ENCODE measurements at places on chromosomes 13 and 19.

DNA sequence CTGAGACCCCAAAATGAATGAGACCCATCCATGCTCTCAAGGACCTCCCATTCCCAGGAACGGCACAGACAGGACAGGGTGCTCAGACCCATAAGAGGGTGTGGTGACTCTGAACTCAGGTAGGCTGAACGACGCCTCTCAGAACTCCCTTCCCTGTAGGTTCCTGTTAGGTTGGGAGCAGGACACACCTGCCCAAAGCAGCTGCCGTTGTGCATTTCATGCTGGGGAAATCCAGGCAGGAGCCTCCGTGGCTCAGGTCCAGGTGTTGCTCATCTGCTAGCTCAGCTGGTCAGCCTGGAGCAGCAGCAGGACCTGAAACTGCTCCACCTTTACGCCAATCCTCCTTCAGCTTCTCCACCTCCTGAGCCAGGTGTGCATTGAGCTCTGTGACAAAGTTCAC lies 19.1 kb upstream of the TEX101 start:
- no peak for DNase-seq

- no peak for DNase-seq
Observed at GRCh38 chr19:12284226-12284625, 10.5 kb downstream of the ZNF44 start.

- peak; percentile 58 for DNase-seq
Observed at GRCh38 chr13:38042771-38043170, 173.2 kb upstream of the TRPC4 start.

- DNase-seq = no peak
Observed at GRCh38 chr19:34497112-34497805, 15.7 kb downstream of the WTIP start.

- no peak for DNase-seq
Observed at GRCh38 chr19:21463449-21464105, 41.8 kb upstream of the ZNF429 start.

DNA sequence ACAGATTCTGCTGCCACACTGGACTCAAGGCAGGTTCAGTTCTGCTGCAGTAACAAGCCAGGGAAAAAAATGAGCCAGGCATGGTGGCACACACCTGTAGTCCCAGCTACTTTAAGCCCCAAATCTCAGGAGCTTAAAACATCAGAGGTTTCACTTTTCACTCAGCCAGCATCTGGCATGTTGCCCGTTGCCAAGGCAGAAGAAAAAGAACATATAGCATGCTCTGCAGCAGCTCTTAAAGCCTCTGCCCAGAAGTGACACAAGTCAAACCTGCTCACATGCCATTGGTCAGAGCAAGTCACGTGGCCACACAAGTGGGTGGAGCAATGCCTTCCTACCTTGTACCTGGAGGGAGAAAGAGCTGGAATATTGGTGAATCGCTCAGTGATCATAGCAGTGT lies 14.7 kb upstream of the ADGRE5 start:
- peak; percentile 75 for DNase-seq

DNA sequence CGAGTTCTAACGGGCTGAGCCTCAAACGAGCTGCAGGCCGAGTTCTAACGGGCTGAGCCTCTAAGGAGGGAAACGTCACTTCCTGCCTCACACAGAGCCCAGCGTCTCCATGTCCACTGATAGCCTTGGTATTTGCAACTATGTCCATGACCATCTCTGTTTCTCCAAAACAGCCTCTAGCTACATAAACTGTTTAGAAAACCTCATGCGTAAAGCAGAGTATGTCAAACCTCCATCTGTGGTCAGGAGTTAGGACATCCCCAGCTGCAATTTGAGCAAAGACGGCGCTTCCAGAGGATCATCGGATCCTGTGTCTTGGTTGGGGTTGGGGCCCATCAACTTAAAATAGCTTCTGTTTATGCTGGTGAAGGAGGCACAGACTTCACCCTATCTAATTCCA lies 20.8 kb downstream of the RASA3 start:
- peak; percentile 62 for DNase-seq

- no peak for DNase-seq
Observed at GRCh38 chr13:110236831-110237261, 70.1 kb downstream of the COL4A1 start.

GRCh38 chr19:51508059-51508733 lies 6.6 kb upstream of the SIGLEC12 start:
- DNase-seq = no peak

DNA sequence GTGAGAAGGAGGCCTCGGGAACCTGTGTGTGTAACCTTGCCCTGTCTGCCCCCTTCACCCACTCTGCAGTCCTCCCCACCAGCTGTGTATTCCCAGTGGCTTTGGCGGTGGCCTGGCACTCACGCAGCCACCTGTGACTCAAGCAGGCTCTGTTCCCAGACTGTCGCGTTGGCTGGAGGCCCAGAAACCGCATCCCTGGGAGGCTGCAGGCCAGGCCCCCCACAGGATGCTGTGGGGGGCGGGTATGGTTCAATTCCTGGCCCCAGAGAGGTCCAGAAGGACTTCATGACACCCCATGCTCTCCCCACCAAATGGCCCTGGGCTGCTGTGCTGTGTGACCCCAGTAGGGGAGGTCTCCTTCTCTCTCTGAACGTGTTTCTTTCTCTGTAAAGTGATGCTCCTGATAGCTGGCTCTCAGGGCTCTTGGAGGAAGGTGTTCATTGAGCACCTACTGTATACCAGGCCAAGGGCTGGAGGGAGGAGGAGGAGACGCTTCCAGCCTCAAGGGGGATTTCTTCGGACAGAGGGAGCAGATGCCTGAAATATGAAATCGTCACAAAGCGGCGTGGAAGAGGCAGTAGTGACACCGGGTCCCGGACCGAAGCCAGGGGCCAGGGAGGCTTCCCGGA lies 1.9 kb upstream of the LINGO3 start:
- peak; percentile 66 for DNase-seq

- DNase-seq = peak; percentile 26
Observed at GRCh38 chr13:100124265-100124664, 35.4 kb downstream of the PCCA start.

GRCh38 chr19:9958379-9958821 lies 22.1 kb upstream of the OLFM2 start:
- DNase-seq = peak; percentile 98

GRCh38 chr13:71464686-71465085 lies 402.3 kb downstream of the DACH1 start:
- no peak for DNase-seq

DNA sequence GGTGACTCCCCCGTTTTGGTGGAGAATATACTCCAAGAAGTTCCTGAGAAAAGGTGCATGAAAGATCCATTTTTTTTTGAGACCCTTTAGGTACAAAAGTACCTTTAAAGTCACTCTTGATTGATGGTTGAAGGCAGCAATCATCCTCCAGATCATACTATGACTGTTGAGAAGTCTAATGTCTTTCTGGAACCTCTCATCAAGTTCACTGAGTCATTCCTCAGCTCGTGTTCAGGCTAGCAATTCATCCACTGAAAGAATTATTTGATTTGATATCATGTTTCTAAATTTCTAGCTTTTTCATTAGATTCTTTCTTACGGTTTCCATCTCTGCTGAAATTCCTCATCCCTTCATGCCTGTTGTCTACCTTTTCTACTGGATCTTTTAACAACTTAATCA lies 65.1 kb upstream of the GJB6 start:
- no peak for DNase-seq

DNA sequence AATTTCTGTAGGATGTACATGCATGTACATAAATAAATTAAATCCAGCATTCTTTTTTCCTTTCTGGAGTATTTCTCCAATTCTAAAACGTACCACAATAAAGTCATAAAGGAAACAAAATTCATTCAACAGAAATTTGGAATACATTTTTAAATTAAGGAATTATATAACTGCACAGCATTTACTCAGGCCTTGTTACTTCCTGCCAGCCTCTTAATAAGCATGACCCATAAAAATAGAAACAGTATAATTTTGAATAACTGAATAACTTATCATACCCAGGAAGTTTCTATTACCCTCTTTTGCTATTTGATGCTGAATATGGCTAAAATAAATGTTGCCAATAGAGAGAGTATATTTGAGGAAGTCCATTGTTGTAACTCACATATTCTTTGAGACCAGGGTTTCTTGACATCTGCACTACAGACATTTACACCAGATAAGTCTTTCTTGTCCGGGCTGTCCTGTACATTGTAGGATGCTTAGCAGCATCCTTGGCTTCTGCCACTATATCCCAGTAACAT lies 178.2 kb downstream of the KLF12 start:
- no peak for DNase-seq

- no peak for DNase-seq
Observed at GRCh38 chr13:21075011-21075378, 13.6 kb upstream of the LATS2 start.

GRCh38 chr13:31638577-31638976 lies 100.7 kb upstream of the RXFP2 start:
- peak; percentile 78 for DNase-seq

DNA sequence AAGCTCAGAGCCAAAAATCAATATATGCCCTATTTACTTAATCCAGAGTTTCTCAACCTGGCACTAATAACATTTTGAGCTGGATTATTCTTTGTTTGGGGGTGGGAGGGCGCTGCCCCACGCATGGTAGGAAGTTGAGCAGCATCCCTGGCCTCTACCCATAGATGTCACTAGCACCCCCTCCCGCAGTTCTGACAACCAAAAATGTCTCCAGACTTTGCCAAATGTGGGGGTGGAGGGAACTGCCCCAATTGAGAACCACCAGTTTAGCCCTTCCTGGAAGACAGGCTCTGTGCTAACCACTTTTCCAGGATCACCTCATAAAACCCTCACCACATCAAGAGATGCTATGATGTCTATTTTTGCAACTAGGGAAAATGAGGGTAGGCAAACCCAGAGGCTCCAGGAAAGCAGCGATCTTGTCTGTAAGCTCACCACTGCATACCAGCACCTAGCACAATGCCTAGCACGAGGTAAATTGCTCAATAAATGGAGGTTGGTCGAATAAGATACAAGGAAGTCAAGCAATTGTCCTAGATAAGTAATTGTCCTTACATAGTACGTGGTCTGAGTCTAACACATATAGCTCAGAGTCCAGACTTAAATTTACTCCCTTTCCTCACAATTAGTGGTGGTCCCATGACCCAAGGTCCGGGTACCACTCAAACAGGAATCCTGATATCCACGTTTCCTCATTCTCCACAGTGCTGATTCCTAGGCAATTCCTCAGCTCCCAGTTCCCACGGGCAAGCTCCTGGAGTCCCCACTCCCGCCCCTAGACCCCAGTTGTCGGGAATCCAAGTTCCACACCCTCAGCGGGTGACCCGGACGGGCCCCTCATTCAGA lies 892 bp downstream of the TRIR start:
- peak; percentile 59 for DNase-seq

- DNase-seq = no peak
Observed at GRCh38 chr19:13299838-13300237, 149.6 kb downstream of the IER2 start.

- no peak for DNase-seq
Observed at GRCh38 chr13:33933810-33934209, 115.9 kb downstream of the RFC3 start.

DNA sequence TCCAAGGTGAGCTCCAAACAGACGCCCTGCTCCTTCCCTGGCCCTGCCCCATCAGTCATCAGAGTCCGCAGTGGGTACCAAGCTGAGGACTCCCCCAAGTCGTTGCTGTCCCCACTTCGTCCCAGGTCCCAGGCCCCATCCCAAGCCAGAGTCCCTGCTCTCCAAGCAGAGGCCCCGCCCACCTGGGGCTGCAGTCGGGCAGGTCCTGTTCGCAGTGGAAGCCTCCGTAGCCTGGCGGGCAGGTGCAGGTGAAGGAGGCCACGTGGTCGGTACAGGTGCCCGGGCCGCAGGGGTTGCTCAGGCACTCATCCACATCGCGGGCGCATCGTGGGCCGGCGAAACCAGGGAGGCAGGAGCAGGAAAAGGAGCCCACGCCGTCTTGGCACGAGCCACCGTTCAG lies 19.4 kb downstream of the NOTCH3 start:
- DNase-seq = no peak

GRCh38 chr13:73702419-73703071 lies 431.7 kb downstream of the KLF12 start:
- DNase-seq = no peak

- no peak for DNase-seq
Observed at GRCh38 chr13:21333186-21333585, 125.9 kb downstream of the ZDHHC20 start.

- DNase-seq = peak; percentile 60
Observed at GRCh38 chr19:48513289-48514122, 1.9 kb upstream of the LMTK3 start.

GRCh38 chr19:48867123-48867745 lies 1.2 kb downstream of the PLEKHA4 start:
- DNase-seq = peak; percentile 15

GRCh38 chr19:12064590-12065538 lies at the start of gene ZNF844:
TSS of gene ZNF844 (plus strand) at chr19:12064731. CDS start at chr19:12064874, 143 bp downstream.
- DNase-seq = peak; percentile 85

DNA sequence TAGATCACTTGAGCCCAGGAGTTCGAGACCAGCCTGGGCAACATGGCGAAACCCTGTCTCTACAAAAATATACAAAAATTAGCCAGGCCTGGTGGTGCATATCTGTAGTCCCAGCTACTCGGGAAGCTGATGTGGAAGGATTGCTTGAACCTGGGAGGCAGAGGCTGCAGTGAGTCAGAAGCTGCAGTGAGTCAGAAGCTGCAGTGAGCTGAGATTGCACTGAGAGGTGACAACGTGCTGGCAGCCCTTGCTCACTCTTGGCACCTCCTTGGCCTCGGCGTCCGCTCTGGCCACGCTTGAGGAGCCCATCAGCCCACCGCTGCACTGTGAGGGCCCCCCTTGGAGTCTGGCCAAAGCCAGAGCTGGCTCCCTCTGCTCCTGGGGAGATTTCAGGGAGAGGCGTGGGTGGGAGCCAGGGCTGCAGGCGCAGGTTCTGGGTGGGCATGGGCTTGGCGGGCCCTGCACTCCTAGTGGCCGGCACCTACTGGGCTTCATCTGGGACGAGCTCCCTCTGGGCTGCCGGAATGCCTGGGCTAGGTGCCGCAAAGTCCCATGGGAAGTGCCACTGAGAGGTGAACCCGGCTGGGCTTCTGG lies 39.5 kb upstream of the RPL21 start:
- DNase-seq = peak; percentile 50

DNA sequence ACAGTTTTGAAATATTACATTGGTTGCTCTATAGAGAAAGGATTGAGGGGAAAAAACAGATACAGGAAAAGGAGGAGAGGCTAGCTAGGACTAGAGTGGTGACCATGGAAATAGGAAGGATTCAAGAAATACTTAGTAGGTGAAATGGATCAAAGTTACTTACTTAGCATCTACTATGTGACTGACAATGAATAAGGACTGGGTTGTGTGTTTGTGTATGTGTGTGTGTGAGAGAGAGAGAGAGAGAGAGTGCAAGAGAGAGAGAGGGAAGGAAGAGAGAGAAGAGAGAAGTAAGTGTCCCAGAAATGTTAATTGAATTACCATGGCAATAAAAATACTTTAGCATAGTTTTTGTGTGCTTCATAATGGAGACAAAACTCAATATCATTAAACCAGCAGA lies 7.9 kb downstream of the GPC6 start:
- DNase-seq = no peak

GRCh38 chr13:107835339-107836018 lies 379.9 kb downstream of the LIG4 start:
- peak; percentile 84 for DNase-seq

GRCh38 chr19:29651622-29652394 lies 13.5 kb upstream of the PLEKHF1 start:
- no peak for DNase-seq

Data from fibroblast of skin of scalp (primary cell).